GM06990 (cell line): ENCODE measurements at places on chromosomes 7 and 10.

DNA sequence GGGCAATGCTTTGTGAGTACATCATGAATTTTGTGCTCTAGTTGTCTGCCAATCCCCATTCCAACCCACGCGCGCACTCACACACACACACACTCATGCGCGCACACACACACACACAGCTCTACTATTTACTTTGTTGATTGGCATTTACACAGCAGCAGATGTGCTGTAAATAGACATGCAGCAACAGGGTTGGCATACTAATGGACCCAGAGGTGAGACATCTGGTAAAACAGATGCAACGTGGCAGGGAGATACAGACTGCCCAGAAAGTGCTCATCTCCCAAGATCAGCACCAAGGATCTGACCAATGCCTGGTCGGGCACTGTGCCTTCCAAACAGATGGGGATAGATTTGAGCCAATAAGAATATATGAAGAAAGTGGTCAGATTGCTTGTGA, 873.0 kb downstream of the SORCS3 start:
- no peak for DNase-seq

DNA sequence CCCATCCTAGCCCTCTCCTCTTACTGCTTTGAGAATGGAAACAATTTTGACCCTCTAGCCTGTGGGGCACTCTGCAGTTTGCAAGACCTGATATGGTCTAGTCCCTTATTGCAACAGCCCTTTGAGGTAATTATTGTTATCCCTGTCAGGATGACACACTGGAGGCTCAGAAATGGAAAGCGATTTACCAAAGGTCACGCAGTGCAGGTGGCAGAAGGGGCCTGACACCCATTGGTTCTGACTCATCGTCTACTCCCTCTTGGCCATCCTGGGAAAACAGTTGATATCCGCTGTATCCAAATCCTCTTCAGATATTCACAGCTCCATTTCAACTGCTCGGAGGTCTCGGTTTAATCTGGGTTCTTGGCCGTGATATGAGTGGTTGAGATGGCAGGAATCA, 44.7 kb upstream of the AQP1 start:
- no peak for DNase-seq

DNA sequence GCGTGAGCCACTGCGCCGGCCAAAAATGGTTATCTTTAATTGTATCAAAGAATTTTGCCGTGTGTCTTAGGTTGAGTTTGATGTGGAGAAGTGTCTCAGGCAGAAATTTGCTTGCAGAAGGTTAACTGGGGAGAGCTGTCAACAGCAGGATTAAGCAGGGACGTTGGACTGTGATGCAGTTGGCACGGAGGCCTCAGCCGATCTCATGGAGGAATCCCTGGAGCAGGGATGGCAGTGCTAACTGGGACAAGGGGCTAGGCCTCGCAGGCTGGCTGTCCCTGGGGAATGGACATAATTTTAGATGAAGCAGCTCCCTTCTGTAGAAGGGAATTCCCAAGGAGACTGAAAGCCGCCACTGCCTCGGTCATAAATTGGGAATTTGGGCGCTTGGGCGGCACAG, 12.3 kb upstream of the KIF5B start:
- DNase-seq, result no peak

DNA sequence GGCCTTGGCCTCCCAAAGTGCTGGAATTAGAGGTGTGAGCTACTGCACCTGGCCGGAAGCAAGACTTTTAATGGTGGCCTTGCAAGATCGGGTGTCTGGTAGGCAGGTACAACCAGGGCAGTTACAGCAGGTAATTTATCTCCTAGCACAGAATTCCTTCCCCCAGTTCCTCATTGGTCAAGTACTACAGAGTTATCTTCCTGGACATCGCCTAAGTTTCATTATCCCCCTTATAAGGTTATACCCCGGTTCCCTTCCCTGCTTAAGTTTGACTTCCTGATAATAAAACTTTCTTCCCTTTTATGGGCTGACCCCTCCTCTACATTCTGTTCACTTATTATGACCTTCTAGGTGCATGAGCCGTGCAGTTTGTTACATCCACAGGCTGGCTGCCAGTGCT, 19.0 kb upstream of the CYP3A43 start:
- DNase-seq, result no peak

GRCh38 chr10:122263971-122264370, 7.1 kb upstream of the BTBD16 start:
- DNase-seq, result no peak

DNA sequence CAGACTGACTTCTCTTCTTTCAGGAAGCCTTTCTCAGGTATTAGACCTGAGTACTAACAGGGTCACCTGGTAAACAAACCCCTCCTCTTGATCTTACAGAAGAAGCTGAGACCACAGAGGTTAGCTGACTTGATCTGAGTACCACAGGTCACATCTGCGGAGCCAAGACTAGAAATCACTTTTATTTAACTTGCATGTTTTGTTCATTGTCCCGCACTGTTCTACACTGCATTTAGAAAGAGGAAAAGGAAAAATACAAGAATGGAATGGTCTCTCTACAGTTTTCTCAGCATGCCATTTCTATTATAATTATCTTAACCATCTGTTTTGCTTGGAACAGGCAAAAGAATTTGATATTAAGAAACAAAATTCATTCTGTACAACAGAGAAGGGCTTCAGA, 245.6 kb upstream of the ETV1 start:
- no peak for DNase-seq

DNA sequence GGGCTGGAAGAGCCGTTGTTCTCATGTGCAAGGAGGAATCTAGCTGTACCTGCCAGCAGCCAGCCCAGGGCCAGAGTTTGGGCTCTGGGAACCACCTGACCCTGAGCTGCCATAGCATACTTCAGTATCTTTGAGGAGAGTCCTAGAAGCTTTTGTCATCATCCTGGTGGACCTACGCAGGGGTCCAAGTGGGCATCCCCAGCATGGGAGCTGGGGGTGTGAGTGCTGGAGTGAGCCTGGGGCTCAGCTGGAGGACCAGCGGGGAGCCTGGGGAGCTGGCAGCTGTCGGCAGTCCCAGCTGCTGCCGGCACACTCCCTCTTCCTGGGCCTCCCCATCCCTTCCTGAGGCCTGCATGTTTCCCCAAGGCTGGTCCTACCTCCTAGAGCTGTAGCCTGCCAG, 32.5 kb downstream of the C10orf105 start:
- no peak for DNase-seq

DNA sequence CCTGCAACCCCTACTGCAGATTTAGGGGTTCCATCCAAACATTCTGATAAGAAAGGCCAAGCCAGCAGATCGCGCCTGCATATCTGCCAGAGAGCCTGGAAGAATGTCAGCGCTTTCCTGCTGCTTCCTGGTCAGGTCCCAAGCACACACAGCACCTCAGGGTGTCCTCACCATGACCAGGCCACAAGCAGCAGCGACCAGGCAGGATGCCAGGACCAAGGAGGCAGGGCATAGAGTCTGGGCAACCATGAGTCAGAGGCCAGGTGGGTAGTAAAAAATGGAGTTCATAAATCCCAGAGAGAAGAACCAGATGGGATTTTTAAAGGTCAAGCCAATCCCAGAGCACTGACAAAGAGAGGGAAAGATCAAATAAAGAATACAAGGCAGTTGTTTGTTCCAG, 5.5 kb upstream of the FAM131B start:
- no peak for DNase-seq

GRCh38 chr10:132443983-132444876, 47.2 kb downstream of the PWWP2B start:
- no peak for DNase-seq

DNA sequence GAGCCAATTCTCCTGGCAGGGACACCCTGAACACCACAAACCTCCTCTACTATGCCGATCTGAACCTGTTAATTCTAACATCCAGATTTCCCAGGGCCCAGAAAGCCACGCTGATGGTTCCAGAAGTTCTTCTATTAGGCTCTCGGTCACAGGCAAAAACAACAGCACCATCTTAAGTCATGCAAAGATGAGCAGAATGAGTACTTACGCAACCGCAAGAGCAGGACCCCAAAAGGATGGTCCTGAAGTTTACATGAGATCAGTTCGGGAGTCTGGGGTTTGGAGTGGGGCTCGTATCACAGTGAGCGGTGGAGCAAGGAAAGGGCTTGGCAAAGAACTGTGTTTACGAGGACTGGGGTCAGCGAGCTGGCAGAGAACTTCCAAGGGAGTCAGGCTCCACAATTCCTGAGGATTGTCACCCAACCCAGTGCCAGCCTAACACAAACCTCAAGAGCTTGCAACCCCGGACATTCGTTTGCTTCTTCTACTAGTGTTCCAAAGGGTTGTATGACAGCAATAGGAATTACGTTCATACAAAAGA, 532.6 kb downstream of the TNS3 start:
- no peak for DNase-seq

DNA sequence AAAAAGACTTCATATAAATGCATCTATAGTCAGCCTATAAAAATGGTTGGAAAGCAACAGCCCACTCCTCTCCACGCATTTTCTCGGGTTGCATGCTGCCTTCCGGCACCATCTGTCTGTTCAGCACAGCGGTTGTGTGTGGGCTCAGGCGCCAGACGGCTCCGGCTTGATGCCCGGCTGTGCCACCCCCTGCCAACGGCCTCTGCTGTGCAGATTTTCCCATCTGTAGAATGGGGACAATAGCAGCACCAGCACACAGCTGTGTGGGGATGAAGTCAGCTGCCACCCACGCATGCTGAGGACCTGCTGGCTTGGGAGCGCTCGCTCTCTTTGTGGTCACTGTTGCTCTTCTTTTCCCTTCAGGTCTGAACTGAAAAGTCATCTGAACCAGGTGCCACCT, 19.5 kb downstream of the PRKAG2 start:
- no peak for DNase-seq

DNA sequence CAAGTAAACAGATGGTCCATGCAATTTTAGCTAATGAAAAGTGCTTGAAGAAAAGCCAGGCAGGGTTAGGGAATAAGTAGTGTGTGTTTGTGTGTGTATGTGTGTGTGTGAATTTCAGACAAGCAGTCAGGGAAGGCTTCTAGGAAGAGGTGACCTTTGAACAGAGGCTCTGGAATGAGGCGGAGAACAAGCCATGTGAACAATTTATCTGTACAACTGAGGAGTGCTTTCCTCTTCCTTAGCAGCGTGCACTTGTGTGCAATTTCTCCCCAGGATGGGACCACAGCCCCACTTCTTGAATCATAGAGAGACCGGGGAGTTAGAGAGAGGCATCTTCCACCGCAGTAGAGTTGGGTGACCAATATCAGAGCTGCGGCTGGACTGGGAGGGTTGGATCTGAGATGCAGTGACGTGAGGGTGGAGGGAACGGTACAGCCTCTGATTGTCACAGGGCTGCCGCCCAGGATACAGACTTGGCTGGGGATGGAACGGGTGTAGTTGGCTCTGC, 69.2 kb upstream of the FAM171A1 start:
- no peak for DNase-seq

- DNase-seq, result no peak
Measured at GRCh38 chr10:62690703-62691102, 113.8 kb upstream of the ADO start.
